ENCODE measurements at places on chromosomes 1 and 21. TPM values are rescaled to one million over a fixed set of nuclear protein-coding genes. Genes with fewer than 3 reads are reported as not detected.

DNA sequence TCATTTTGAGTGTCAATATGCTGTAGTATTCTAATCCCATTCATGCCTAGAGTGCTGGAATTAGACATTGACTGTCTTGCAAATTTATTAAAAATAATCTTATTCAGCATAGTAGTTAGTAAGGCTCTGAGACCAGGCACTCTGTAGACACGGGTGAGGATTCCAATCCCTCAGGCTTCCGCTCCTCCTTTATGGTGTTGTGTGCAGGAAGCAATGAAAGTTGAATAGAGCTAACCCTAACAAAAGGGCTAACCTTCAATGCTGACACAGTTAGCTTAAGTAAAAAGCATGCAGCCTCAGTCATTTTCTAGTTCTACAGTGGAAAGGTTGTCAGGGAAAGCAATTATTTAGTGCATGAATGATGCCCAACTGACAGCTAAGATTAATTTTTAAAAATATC lies 199.6 kb upstream of the SGIP1 start:
- H3K36me3 ChIP-seq, result no peaks in the 10 kb centered on the region
- H3K4me1 ChIP-seq, result peaks cover 12% of the 10 kb centered on the region
- DNase-seq, result no peak
- H3K27ac ChIP-seq, result no peak overlapping the region
- H3K27me3 ChIP-seq, result no peaks in the 10 kb centered on the region
- no peak overlapping the region for H3K4me3 ChIP-seq

GRCh38 chr1:33257207-33257771 lies 997 bp downstream of the ZNF362 start:
- H3K36me3 ChIP-seq, result no peaks in the 10 kb centered on the region
- H3K4me1 ChIP-seq, result peaks cover 46% of the 10 kb centered on the region
- peak overlapping the region; percentile 84 for H3K27ac ChIP-seq
- no peaks in the 10 kb centered on the region for H3K27me3 ChIP-seq
- H3K4me3 ChIP-seq, result peak overlapping the region; percentile 86

DNA sequence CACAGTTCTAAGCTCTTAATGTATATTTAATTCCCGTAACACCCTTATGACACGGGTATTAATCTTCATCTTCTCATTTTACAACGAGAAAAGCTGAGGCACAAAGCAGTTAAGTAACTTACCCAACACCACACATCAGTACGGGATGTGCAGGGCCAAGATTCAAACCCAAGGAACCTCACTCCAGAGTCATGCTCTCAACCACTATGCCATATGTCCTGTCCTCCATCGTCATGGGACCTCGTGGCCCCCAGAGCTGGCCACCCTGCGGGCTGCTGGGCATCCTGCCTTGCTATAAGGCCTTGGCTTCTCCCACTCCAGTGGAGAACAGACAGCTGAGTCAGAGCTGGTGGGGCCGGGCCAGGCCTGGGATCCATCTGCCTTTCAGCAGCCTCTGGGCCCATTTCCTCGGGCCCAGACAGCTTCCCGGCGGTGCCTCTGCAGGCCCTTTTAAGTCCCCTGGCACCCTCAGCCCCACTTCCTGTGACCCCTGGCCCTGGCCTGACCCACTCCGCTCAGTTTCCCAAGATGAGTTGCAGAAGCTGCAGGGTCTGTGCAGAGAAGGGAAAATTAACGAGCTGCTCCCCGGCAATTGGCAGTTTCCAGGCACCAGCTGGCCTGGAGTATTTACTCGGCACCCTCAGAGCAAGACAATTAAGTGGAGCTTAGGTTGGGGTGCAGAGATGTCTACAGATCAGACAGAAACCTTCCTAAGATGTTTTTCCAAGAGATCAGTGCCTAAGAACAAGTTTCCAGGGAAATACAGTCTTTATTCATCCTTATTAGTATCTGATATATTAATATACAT lies 98.2 kb downstream of the EPHB2 start:
- DNase-seq, result peak; percentile 74
- H3K36me3 ChIP-seq, result peaks cover 3% of the 10 kb centered on the region
- H3K27me3 ChIP-seq, result no peaks in the 10 kb centered on the region

The APOBEC4 gene
- not detected for polyA plus RNA-seq

The PEAR1 gene
- polyA plus RNA-seq, result 1.7 TPM

The HSD3B2 gene
- not detected for polyA plus RNA-seq

The FCAMR gene
- polyA plus RNA-seq, result not detected

All from SK-N-SH (cell line).